Right ventricle myocardium inferior (tissue), 1 donor: ENCODE measurements at places on chromosomes 3 and 15.

GRCh38 chr3:57274845-57275244 is 17.6 kb downstream of the ASB14 start:
- no peak for DNase-seq

GRCh38 chr15:71892335-71892734 is 82.0 kb downstream of the NR2E3 start:
- DNase-seq, result no peak

GRCh38 chr3:16140116-16140893 is 34.2 kb upstream of the GALNT15 start:
- no peak for DNase-seq

GRCh38 chr15:53882311-53882710 is 95.9 kb upstream of the UNC13C start:
- no peak for DNase-seq

DNA sequence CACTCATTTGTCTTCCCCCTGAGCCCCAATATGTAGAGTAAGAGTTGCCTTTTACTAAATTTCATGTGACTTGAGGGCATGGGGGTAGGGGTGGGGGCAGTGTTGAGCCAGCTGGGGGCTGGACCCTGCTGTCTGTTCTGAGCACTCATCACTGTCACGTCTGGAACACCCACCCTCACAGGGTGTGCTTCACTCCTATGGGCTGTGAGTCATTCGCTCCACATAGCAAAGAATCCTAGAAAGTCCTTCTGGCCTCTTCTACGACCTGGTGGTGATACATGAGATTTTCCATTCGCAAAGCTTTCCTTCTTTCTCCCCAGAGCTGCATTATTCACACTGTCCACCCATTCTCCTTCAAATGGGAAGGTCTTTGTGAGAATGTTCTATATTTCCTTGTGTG is 43.6 kb upstream of the MGLL start:
- DNase-seq, result no peak
